ENCODE measurements at places on chromosomes 1 and 21. TPM values are rescaled to one million over a fixed set of nuclear protein-coding genes. Genes with fewer than 3 reads are reported as not detected.

GRCh38 chr1:214295934-214296333 is 15.0 kb downstream of the SMYD2 start:
- H3K4me3 ChIP-seq: no peak overlapping the region
- H3K4me1 ChIP-seq: no peaks in the 10 kb centered on the region
- DNase-seq: no peak
- H3K27me3 ChIP-seq: no peaks in the 10 kb centered on the region

GRCh38 chr1:53732912-53733317 is 6.0 kb downstream of the GLIS1 start:
- H3K27me3 ChIP-seq: no peaks in the 10 kb centered on the region
- H3K4me3 ChIP-seq: no peak overlapping the region
- H3K36me3 ChIP-seq: no peaks in the 10 kb centered on the region
- H3K27ac ChIP-seq: no peak overlapping the region
- no peak for DNase-seq

- H3K36me3 ChIP-seq: no peaks in the 10 kb centered on the region
- DNase-seq: peak; percentile 64
- no peak overlapping the region for H3K4me3 ChIP-seq
- H3K27me3 ChIP-seq: no peaks in the 10 kb centered on the region
These were observed 55.2 kb downstream of the IRF2BP2 start for GRCh38 chr1:234554698-234555311.

DNA sequence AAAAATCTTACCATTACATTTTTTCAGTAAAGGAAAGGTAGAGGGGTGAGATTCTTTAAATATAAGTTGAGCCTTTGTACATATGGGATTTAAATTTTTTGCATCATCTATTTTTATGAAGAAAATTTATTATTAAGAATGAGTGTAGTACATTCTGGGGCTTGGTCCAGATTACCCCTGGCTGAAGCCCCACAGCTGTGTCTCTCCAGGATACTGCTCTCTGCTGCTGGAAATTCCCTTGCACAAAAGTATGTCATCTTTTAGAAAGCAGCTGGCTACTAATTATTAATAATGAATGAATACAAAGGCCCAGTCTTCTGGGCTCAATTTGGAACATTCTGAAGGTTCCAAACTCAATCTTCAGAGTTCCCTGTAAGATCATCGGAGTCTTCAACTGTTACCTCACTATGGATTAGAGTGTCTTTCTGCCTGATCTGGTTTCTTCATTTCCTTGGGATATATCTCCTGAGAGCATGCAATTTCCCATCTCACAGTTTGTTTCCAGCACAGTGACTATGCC is 428.6 kb upstream of the BRINP3 start:
- no peaks in the 10 kb centered on the region for H3K36me3 ChIP-seq
- no peak overlapping the region for H3K27ac ChIP-seq
- H3K4me1 ChIP-seq: no peaks in the 10 kb centered on the region
- no peak for DNase-seq
- no peaks in the 10 kb centered on the region for H3K27me3 ChIP-seq

GRCh38 chr1:83889707-83890106 is 109.2 kb downstream of the TTLL7 start:
- no peaks in the 10 kb centered on the region for H3K36me3 ChIP-seq
- H3K27ac ChIP-seq: no peak overlapping the region
- H3K4me3 ChIP-seq: no peak overlapping the region
- peaks cover 2% of the 10 kb centered on the region for H3K4me1 ChIP-seq
- no peaks in the 10 kb centered on the region for H3K27me3 ChIP-seq

DNA sequence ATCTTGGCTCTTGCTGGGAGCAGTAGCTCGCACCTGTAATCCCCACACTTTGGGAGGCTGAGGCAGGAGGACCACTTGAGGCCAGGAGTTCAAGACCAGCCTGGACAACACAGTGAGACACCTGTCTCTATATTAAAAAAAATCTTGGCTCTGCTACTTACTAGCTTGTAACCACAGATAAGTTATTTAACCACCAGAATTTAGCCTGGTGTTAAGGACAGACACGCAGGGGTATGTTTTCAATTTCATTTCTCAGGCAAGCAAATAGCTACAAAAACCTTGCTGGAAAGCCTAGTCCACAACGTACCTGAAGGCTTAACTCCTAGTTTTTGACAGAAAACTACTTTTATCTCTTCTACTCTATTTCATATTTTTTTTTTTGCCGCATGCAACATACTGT is 24.8 kb upstream of the GFI1 start:
- no peak for DNase-seq
- no peaks in the 10 kb centered on the region for H3K4me1 ChIP-seq
- H3K27ac ChIP-seq: no peak overlapping the region
- no peaks in the 10 kb centered on the region for H3K27me3 ChIP-seq
- peaks cover 3% of the 10 kb centered on the region for H3K36me3 ChIP-seq

- no peaks in the 10 kb centered on the region for H3K27me3 ChIP-seq
- H3K4me1 ChIP-seq: peaks cover 4% of the 10 kb centered on the region
- peak overlapping the region; percentile 83 for H3K27ac ChIP-seq
- no peaks in the 10 kb centered on the region for H3K36me3 ChIP-seq
- DNase-seq: no peak
- no peak overlapping the region for H3K4me3 ChIP-seq
These were observed 20.2 kb upstream of the RABGGTB start for GRCh38 chr1:75765697-75766355.

GRCh38 chr21:42447182-42447581 is 43.5 kb downstream of the UBASH3A start:
- no peak for DNase-seq
- H3K36me3 ChIP-seq: no peaks in the 10 kb centered on the region
- no peak overlapping the region for H3K27ac ChIP-seq
- H3K4me1 ChIP-seq: no peaks in the 10 kb centered on the region
- H3K4me3 ChIP-seq: no peak overlapping the region

- peak; percentile 79 for DNase-seq
- H3K4me1 ChIP-seq: no peaks in the 10 kb centered on the region
- H3K36me3 ChIP-seq: peaks cover 8% of the 10 kb centered on the region
- H3K27ac ChIP-seq: peak overlapping the region; percentile 22
- H3K27me3 ChIP-seq: no peaks in the 10 kb centered on the region
- no peak overlapping the region for H3K4me3 ChIP-seq
These were observed 54.4 kb downstream of the NAV1 start for GRCh38 chr1:201593200-201593921.

DNA sequence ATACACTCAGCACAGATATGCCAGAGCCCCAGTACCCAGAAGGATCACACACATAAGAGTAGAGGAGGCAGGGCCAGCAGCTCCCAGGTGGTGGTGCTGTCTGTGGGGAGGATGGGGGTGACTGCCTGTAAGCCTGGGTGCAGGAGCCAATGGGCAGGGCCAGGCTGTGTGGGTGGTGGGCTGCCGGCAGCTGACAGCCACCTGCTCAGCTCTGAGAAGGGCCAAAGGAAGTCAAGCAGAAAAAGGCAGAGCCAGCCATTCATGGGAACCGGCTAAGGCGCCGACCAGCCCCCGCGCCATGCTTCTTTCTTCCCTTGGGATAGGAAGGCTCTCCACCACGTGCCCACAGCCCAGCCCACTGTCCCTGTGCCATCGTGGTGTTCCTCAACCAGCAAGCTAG is 14.1 kb downstream of the PIK3C2B start:
- H3K4me3 ChIP-seq: no peak overlapping the region
- DNase-seq: no peak
- H3K4me1 ChIP-seq: peaks cover 28% of the 10 kb centered on the region
- H3K36me3 ChIP-seq: no peaks in the 10 kb centered on the region
- H3K27ac ChIP-seq: peak overlapping the region; percentile 59

DNA sequence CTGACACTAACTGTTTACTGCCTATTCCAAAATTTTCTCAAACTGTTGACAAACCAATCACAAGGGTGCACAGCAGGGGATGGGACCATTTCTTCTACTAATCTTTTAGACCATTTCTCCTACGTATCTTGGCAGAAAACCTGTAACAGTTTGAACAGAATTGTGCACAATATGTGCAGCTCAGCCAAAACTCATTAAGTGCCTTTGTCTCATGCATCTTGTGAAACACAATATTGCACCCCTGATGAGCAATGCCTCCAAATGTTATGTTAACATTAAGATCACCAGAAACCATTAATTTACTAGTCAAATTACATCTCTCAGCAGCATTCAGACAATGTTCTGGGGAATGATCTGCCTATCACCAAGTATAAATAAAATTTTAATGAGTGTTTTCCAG is 247.5 kb downstream of the NRIP1 start:
- H3K36me3 ChIP-seq: no peaks in the 10 kb centered on the region
- no peaks in the 10 kb centered on the region for H3K4me1 ChIP-seq
- H3K4me3 ChIP-seq: no peak overlapping the region

GRCh38 chr1:156149374-156150332 is 3.7 kb upstream of the SEMA4A start:
- H3K27me3 ChIP-seq: no peaks in the 10 kb centered on the region
- H3K27ac ChIP-seq: no peak overlapping the region
- no peaks in the 10 kb centered on the region for H3K36me3 ChIP-seq
- no peak overlapping the region for H3K4me3 ChIP-seq
- peaks cover 12% of the 10 kb centered on the region for H3K4me1 ChIP-seq
- no peak for DNase-seq

DNA sequence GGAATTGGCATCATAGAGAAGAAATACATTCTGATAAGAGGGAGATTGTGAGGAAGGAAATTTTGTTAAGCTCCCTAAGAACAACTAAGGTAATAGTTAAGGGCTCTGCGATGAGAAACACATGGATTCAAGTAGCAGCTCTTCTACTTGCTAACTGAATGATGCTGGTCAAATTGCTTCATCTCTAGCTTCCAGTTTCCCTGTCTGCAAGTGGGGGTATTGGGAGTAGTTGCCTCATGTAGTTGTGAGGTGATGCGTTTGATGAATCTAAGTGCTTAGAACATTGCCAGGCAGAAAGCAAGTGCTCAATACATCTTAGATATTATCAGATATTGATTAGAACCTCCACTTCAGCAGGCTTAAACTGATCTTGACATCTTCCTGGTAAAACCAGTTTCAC is 84.8 kb downstream of the CD58 start:
- no peak overlapping the region for H3K27ac ChIP-seq
- H3K36me3 ChIP-seq: no peaks in the 10 kb centered on the region
- DNase-seq: no peak
- no peaks in the 10 kb centered on the region for H3K27me3 ChIP-seq

DNA sequence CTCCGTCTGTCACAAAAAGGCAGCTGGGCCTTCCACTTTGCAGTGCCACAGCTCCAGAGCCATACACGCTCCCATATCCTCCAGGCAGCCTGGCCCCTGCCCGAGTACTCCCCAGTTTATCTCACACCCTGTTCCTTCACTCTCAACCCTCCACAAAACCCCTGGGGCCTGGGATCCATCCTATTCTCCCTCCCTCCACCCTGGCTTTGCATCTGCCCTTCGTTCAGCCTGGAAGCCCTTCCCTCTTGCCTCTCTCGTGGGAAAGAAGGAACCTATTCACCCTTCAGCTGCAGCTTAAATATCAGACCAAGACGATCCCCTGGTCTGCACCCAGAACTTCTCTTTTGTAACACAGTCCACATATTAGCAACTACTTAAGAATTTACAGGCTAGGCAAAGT is 56.7 kb downstream of the CAMK2N1 start:
- H3K27ac ChIP-seq: no peak overlapping the region
- no peaks in the 10 kb centered on the region for H3K4me1 ChIP-seq
- no peak for DNase-seq
- no peaks in the 10 kb centered on the region for H3K36me3 ChIP-seq
- no peaks in the 10 kb centered on the region for H3K27me3 ChIP-seq

- no peaks in the 10 kb centered on the region for H3K36me3 ChIP-seq
- H3K4me3 ChIP-seq: no peak overlapping the region
- DNase-seq: no peak
- H3K27ac ChIP-seq: no peak overlapping the region
These were observed 8.5 kb upstream of the MEX3A start for GRCh38 chr1:156090840-156091188.

GRCh38 chr1:75980972-75981897 is 49.0 kb upstream of the ASB17 start:
- H3K4me1 ChIP-seq: no peaks in the 10 kb centered on the region
- H3K36me3 ChIP-seq: no peaks in the 10 kb centered on the region
- H3K4me3 ChIP-seq: no peak overlapping the region
- H3K27ac ChIP-seq: no peak overlapping the region

GRCh38 chr1:228035844-228036243 is 29.0 kb downstream of the WNT3A start:
- no peaks in the 10 kb centered on the region for H3K4me1 ChIP-seq
- no peaks in the 10 kb centered on the region for H3K36me3 ChIP-seq
- H3K4me3 ChIP-seq: no peak overlapping the region
- H3K27me3 ChIP-seq: no peaks in the 10 kb centered on the region

LRRC38 gene
- not detected for total RNA-seq

ICOSLG gene
- not detected for total RNA-seq

UBE2U gene
- not detected for total RNA-seq

ZNF669 gene
- total RNA-seq: 0.64 TPM

FAAH gene
- total RNA-seq: 6.0 TPM

UTP25 gene
- total RNA-seq: 3.6 TPM

FCMR gene
- 1.3 TPM for total RNA-seq

TP53BP2 gene
- 162 TPM for total RNA-seq

Measured in ascending aorta (tissue), 2 donors.